Adrenal gland (tissue), 19 donors: ENCODE measurements at places on chromosomes 16 and 17. TPM values are rescaled to one million over a fixed set of nuclear protein-coding genes. Genes with fewer than 3 reads are reported as not detected.
A peak's percentile ranks its signal among the peaks of the same experiment; 100 is the strongest.

GRCh38 chr17:20053361-20053964, 44.3 kb downstream of the SPECC1 start:
- no peak for DNase-seq

The SP6 gene
- 3.5 TPM for total RNA-seq

- no peak for DNase-seq
Observed at GRCh38 chr16:17454162-17454730, 16.5 kb downstream of the XYLT1 start.

GRCh38 chr17:79721993-79722671, 8.6 kb upstream of the ENPP7 start:
- DNase-seq: peak; percentile 47

DNA sequence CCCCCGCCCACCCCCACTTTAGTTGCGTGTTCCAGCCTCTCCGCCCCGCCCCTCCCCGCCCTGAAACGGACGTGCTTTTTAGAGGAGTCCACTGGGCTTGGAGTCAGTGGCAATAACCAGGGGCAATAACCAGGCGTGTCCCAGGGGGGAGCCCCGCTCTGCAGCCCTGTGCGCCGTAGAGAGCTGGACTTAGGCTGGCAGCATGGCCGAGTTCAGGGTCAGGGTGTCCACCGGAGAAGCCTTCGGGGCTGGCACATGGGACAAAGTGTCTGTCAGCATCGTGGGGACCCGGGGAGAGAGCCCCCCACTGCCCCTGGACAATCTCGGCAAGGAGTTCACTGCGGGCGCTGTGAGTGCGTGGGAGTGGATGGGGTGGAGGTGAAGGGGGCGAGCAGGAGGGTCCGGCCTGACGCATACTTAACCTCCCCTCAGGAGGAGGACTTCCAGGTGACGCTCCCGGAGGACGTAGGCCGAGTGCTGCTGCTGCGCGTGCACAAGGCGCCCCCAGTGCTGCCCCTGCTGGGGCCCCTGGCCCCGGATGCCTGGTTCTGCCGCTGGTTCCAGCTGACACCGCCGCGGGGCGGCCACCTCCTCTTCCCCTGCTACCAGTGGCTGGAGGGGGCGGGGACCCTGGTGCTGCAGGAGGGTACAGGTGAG, at the start of gene ALOX15B:
ALOX15B (plus strand) TSS at position 106 of the 657 bp plus-strand sequence; CDS start at position 203, 97 bp downstream.
- no peak for DNase-seq

- no peak for DNase-seq
Observed at GRCh38 chr17:63126607-63127006, 160.6 kb downstream of the TANC2 start.

The GPR142 gene
- total RNA-seq: not detected

GRCh38 chr16:3732171-3732570, 14.8 kb upstream of the TRAP1 start:
- DNase-seq: no peak

The SHCBP1 gene
- total RNA-seq: 0.74 TPM

DNA sequence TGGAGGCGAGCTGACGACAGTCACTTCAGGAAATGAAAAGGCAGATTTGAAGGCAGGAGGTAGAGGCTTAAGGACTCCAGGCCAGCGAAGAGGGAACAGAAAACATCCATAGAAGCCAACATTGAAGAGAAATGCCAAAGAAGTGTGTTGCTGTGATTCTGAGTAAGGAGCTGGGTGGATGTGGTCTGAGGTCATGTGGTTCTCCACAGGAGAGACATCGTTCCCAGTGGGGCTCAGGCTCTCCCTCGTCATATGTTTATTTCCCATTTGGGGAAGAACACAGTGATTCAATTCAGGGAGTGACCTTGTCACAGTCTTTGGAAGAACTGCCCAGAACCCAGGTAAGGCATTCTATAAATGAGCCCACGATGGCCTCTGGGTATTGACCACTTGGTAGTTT, 6.6 kb upstream of the PMP22 start:
- DNase-seq: no peak

DNA sequence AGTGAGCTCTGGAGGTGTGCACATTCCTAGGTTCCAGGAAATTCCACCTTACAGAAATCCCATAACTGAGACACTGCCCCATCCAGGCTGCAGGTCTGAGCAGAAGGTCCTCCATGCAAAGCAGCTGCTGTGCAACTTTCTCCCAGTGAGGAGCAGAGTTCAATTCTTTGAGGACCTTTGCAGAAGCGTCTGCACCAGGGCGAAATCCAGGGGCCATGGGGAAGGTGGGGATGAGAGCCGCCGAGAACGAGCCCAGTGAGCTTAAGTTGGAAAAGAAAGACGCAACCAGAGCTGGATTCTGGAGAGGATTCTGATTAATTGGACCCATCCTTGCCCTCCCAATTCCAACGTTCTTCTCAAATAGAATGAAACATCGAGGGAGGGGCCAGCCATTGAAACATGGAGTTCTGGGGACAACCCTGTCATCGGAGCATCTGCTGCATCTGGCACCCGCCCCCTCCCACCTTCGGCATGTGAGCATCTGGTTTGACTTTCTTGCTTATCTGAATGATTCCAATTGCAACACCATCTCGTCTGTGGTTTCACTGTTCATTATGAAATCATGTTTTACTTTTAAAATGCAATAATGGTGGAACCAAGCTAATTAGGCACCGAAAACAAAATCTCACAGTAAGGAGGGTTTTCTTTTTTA, 190.6 kb upstream of the FOXF1 start:
- no peak for DNase-seq

- DNase-seq: no peak
Observed at GRCh38 chr16:54158986-54159385, 127.6 kb downstream of the IRX3 start.

DNA sequence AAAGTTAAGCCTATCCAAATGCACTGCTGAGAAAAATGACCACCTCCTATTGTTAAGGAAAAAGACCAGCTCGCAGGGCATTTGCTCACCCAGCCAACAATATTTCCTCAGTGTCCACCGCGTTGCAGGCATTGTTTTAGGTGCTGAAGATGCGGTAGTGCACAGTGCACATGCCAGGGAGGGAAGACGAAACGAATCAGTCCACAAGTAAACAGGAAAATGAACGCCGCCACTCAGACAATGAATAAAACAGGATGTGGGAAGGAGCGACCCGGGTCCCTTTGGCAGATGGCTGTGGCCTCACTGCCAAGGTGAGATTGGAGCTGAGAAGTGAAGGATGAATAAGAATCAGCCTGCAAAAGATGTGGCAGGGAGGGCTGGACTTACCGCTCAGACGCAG, 249.2 kb downstream of the FOXL1 start:
- no peak for DNase-seq

The ATP2A1 gene
- 0.17 TPM for total RNA-seq

GRCh38 chr17:15914400-15915170, 30.3 kb upstream of the ADORA2B start:
- DNase-seq: no peak

DNA sequence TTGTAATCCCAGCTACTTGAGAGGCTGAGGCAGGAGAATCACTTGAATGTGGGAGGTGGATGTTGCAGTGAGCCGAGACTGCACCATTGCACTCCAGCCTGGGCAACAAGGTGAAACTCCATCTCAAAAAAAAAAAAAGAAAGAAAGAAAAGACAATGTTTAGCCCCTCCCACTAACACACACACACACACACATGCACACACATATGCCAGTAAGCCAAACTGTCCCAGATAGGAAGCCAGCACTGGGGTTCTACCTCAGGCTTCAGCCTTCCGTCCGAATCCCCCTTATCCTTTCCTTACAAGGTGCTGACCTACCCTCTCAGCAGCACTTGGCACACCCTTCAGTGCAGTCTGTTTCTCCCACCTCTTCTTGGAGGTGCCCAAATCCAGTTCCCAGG, 8.7 kb upstream of the KCNH6 start:
- DNase-seq: no peak

DNA sequence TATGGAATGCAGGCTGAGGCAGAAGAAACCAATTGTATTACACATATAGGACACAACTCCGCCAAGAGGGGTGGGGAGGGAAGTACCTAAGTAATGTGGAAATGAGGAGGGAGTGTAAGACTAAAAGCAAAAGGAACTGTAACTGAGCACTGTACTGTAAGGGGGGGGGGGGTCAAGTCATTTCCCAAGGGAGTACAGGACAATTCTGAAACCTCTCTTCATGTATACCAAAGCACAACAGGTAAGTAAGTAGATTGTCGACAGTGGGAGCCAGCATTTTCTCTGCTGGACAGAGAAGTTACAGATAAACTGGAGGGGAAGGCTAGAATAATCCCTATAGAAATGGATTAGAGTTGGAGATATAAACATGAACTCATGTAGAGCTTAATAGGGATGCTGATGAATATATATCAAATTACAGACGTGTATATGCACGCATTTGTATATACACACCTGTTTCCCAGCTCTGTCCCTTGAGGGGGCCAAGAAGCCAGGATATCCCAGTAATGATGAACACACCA, 6.4 kb downstream of the USP22 start:
- DNase-seq: no peak

DNA sequence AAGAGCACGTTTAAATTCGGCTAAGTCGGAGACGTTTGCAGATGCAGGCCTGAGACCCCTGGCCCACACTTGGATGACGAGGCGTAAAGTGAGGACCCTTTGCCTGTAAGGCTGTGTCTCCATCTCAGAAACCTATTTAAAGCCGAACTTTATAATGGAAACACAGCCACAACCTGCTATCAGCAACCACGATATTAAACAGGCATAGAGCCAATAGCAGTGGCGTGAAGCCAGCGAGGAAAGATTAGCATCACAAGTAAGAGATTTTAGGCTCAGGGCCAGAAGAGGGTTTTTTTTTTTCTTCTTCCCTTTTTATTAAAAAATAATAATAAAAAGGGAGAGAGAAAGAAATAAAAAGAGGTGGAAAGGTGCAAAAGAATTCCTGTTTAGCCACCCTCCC, 111.3 kb upstream of the NOL11 start:
- peak; percentile 72 for DNase-seq
